ENCODE measurements at places on chromosomes 6 and 20. TPM values are rescaled to one million over a fixed set of nuclear protein-coding genes. Genes with fewer than 3 reads are reported as not detected.

- no peaks in the 10 kb centered on the region for H3K4me1 ChIP-seq
- no peak for DNase-seq
- H3K36me3 ChIP-seq, result no peaks in the 10 kb centered on the region
- H3K4me3 ChIP-seq, result no peak overlapping the region
- H3K27ac ChIP-seq, result no peak overlapping the region
Measured at GRCh38 chr6:23027281-23027680, 457.9 kb downstream of the HDGFL1 start.

- no peaks in the 10 kb centered on the region for H3K4me1 ChIP-seq
- H3K27ac ChIP-seq, result no peak overlapping the region
- no peak overlapping the region for H3K4me3 ChIP-seq
- no peak for DNase-seq
- H3K36me3 ChIP-seq, result no peaks in the 10 kb centered on the region
Measured at GRCh38 chr6:111978532-111979149, 75.3 kb upstream of the CCN6 start.

Gene CLVS2
- 6.2 TPM for total RNA-seq

Gene KPNA5
- total RNA-seq, result 48.3 TPM

GRCh38 chr6:140264431-140264830 lies 890.0 kb upstream of the CITED2 start:
- no peak overlapping the region for H3K4me3 ChIP-seq
- H3K27me3 ChIP-seq, result no peaks in the 10 kb centered on the region
- DNase-seq, result no peak
- H3K27ac ChIP-seq, result no peak overlapping the region
- H3K36me3 ChIP-seq, result no peaks in the 10 kb centered on the region

- H3K4me1 ChIP-seq, result no peaks in the 10 kb centered on the region
- no peaks in the 10 kb centered on the region for H3K36me3 ChIP-seq
- no peak overlapping the region for H3K27ac ChIP-seq
- no peaks in the 10 kb centered on the region for H3K27me3 ChIP-seq
- H3K4me3 ChIP-seq, result no peak overlapping the region
Measured at GRCh38 chr6:98484696-98485095, 349.7 kb upstream of the POU3F2 start.

GRCh38 chr6:142945446-142946180 lies 637 bp upstream of the HIVEP2 start:
- peak overlapping the region; percentile 98 for H3K4me3 ChIP-seq
- no peaks in the 10 kb centered on the region for H3K4me1 ChIP-seq
- no peaks in the 10 kb centered on the region for H3K36me3 ChIP-seq

- no peak overlapping the region for H3K4me3 ChIP-seq
- no peak for DNase-seq
- H3K36me3 ChIP-seq, result no peaks in the 10 kb centered on the region
- H3K27me3 ChIP-seq, result no peaks in the 10 kb centered on the region
Measured at GRCh38 chr20:57770852-57771720, 61.3 kb upstream of the PMEPA1 start.

GRCh38 chr6:45746046-45746445 lies 269.6 kb downstream of the CLIC5 start:
- no peaks in the 10 kb centered on the region for H3K4me1 ChIP-seq
- DNase-seq, result no peak
- H3K27me3 ChIP-seq, result no peaks in the 10 kb centered on the region
- no peaks in the 10 kb centered on the region for H3K36me3 ChIP-seq
- no peak overlapping the region for H3K4me3 ChIP-seq

Gene TTLL9
- not detected for total RNA-seq

Gene SRMS
- not detected for total RNA-seq

DNA sequence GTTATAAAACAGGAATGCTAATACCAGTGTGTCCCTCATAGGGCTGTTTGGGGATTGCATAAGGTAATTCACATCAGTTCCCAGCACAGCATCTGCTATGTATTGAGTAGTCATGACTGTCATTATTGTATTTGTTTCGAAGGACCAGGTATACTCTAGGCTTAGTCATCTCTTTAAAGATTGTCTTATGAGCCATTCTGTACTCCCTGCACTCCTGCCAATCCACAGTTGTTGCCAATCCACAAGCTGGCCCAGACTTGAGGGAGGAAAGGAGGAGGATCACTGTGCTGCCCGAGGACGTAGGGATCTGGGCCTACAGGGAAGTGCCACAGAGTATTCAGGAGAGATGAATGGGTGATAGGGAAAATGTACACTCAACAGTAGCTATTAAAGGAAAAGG lies 113.0 kb upstream of the TIAM2 start:
- H3K27me3 ChIP-seq, result no peaks in the 10 kb centered on the region
- no peak overlapping the region for H3K27ac ChIP-seq

DNA sequence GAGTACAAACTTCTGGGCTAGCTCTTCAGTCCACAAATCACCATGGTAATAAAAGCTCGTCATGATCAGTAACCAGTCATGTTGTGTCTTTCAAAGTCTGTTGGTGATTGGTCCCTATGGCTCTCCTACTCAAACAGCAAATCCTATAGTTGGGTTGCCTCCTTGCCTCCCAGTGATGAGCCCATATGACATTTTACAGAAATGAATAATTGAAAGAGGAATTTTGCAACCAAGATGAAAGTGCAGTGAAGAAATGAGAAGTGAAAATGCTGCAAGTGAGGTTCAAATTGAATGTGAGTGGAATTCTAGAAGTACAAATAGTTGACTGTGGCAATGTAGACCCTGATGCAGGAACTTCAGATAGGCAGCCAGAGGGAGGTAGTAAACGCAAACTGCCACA lies 5.1 kb upstream of the SIRPD start:
- no peak overlapping the region for H3K4me3 ChIP-seq
- no peaks in the 10 kb centered on the region for H3K4me1 ChIP-seq
- H3K36me3 ChIP-seq, result no peaks in the 10 kb centered on the region
- DNase-seq, result no peak
- no peaks in the 10 kb centered on the region for H3K27me3 ChIP-seq
- H3K27ac ChIP-seq, result no peak overlapping the region

GRCh38 chr6:139666284-139666683 lies 291.8 kb upstream of the CITED2 start:
- no peak overlapping the region for H3K27ac ChIP-seq
- no peaks in the 10 kb centered on the region for H3K36me3 ChIP-seq

GRCh38 chr20:14685183-14685582 lies 347.8 kb upstream of the FLRT3 start:
- no peak for DNase-seq
- H3K4me3 ChIP-seq, result no peak overlapping the region
- H3K27ac ChIP-seq, result no peak overlapping the region
- no peaks in the 10 kb centered on the region for H3K36me3 ChIP-seq
- H3K27me3 ChIP-seq, result no peaks in the 10 kb centered on the region
- H3K4me1 ChIP-seq, result no peaks in the 10 kb centered on the region

Gene RNF144B
- total RNA-seq, result 8.2 TPM

DNA sequence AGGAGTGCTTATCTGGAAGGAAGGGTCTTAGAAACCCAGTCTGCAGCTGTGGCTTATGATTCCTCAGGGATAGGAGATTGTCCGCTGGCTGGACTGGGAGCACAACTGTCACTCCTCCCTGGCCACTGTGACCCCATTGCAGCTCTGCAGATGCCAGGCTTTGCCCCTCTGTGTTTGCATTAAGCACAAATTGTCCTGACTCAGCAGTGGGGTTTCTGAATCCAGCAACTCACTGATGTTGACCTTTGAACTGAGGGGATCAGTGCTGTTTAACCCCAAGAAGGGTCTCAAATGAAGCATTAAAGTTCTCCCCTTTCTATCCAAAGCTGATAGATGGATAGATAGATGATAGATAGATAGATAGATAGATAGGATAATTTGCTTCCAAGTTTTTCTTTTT lies 29.5 kb downstream of the DACT2 start:
- no peak overlapping the region for H3K4me3 ChIP-seq
- H3K36me3 ChIP-seq, result no peaks in the 10 kb centered on the region
- H3K4me1 ChIP-seq, result no peaks in the 10 kb centered on the region

GRCh38 chr6:143673669-143674068 lies 4.1 kb upstream of the PHACTR2 start:
- peak; percentile 25 for DNase-seq
- peaks cover 5% of the 10 kb centered on the region for H3K4me1 ChIP-seq
- H3K4me3 ChIP-seq, result no peak overlapping the region
- no peaks in the 10 kb centered on the region for H3K36me3 ChIP-seq

- H3K27me3 ChIP-seq, result no peaks in the 10 kb centered on the region
- H3K4me3 ChIP-seq, result no peak overlapping the region
- DNase-seq, result no peak
- H3K4me1 ChIP-seq, result no peaks in the 10 kb centered on the region
Measured at GRCh38 chr20:61391812-61392520, 139.9 kb downstream of the CDH4 start.

Gene TCF19
- total RNA-seq, result 22.3 TPM

Gene TINAG
- not detected for total RNA-seq

Gene HCRTR2
- not detected for total RNA-seq

DNA sequence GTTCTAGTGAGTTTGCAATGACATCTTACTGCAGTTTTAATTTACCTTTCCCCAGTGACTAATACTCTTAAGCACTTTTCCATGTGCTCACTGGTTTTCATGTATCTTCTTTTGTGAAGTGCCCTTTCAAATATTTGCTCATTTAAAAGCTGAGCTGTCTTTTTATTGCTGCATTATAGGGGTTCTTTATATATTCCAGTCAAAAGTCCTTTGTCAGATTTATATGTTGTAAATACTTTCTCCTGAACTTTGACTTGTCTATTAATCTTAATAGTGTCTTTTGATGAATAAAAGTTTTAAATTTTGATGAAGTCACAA lies 50.2 kb upstream of the ELOVL5 start:
- no peaks in the 10 kb centered on the region for H3K36me3 ChIP-seq
- no peaks in the 10 kb centered on the region for H3K27me3 ChIP-seq

DNA sequence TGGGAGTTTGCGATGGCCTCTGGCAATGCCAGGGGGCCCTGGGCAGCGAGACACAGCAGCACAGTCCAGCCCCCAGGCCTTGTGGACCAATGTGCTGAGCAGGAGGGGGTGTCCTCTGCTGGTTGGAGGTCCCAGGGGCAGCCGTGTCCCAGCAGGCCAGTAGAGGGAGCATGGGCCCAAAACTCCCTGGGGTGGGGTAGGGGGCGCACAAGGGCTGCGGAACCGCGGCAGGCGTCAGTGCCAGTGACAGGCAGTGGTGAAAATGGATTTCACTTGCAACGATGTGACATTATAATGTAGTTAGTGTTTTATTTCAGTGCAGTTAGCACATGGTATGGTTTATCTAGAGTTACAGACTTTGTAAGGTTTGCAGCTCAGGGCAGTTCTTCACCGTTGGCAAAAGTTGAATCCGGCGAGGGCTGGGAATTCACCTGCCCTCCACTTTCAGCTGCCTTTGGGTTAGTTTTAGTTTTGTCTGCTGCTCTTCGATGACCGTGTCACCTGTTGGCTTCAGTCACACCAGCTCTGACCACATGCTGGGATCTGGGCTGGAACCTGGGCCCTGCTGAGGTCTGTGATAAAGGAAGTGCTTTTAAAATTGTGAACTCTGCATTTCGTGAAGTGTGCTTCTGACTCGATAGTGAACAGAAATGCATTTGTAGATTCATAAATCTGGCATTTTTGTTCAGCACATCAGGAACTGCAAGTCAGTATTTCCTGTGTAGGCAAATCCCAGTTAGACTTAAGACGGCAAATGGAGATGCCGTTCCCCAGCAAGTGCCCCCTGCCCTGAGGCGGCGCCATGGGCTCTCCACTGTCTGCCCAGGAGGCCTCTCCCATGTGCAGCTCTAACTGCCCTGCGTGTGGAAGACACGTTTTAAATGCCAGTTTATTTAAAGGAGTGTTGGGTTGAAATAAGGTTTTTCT lies 46.8 kb downstream of the PYGB start:
- H3K27me3 ChIP-seq, result no peaks in the 10 kb centered on the region
- no peak overlapping the region for H3K27ac ChIP-seq
- H3K4me1 ChIP-seq, result no peaks in the 10 kb centered on the region
- no peak overlapping the region for H3K4me3 ChIP-seq
- peak; percentile 47 for DNase-seq

Data from uterus (tissue), 4 donors.